ENCODE measurements at places on chromosomes 6 and 20.

GRCh38 chr6:1616701-1617463 lies 7.2 kb downstream of the FOXC1 start:
- no peak overlapping the region for H3K27ac ChIP-seq
- H3K4me1 ChIP-seq = no peaks in the 10 kb centered on the region
- H3K27me3 ChIP-seq = no peaks in the 10 kb centered on the region
- no peaks in the 10 kb centered on the region for H3K36me3 ChIP-seq

DNA sequence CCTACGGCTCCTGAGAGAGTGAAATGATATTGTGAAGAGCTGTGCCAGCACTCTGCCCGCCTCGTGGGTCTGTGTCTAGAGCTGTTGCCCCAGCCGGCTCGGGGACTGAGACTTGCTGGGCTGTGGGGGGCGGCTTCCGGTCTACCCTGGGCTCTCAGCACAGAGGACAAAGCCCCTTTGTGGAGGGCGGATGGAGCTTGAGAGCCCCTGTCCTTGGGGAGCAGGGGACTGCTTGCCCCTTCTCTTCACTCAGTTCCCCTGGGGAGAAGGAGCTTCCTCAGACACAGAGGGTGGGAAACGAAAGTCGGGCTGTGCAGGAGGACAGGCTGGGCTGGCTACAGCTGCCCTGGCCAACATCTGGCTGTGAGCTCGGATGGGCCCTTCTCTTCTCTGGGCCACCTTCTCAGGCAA lies 11.0 kb downstream of the SRC start:
- no peak overlapping the region for H3K4me3 ChIP-seq
- no peak for DNase-seq
- no peak overlapping the region for H3K27ac ChIP-seq
- H3K36me3 ChIP-seq = no peaks in the 10 kb centered on the region

DNA sequence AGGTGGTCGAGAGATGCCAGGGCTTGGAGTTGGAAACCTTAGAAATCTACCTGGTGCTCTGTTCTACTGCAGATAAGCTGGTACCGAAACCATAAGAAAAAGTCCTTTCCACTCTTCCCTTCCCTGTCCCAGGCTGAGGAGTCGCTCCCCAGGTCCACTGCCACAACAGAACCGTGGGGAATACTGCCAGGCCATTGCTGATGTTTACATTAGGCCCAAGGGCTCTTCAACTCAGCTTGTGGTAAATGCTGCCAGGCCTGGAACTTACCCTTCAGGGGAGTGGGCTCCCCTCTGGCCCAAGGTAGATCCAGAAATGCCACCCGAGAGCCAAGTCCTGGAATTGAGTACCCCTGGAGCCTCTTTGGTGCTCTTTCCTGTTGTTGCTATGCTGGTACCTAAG lies 388.4 kb downstream of the ESR1 start:
- no peak overlapping the region for H3K27ac ChIP-seq
- H3K27me3 ChIP-seq = no peaks in the 10 kb centered on the region
- H3K4me3 ChIP-seq = no peak overlapping the region
- no peaks in the 10 kb centered on the region for H3K4me1 ChIP-seq
- DNase-seq = no peak

- peaks cover 14% of the 10 kb centered on the region for H3K4me1 ChIP-seq
- H3K4me3 ChIP-seq = no peak overlapping the region
- H3K36me3 ChIP-seq = no peaks in the 10 kb centered on the region
- peaks cover 47% of the 10 kb centered on the region for H3K27me3 ChIP-seq
- H3K27ac ChIP-seq = no peak overlapping the region
- DNase-seq = no peak
Measured at GRCh38 chr6:33885132-33886057, 81.6 kb upstream of the MLN start.

DNA sequence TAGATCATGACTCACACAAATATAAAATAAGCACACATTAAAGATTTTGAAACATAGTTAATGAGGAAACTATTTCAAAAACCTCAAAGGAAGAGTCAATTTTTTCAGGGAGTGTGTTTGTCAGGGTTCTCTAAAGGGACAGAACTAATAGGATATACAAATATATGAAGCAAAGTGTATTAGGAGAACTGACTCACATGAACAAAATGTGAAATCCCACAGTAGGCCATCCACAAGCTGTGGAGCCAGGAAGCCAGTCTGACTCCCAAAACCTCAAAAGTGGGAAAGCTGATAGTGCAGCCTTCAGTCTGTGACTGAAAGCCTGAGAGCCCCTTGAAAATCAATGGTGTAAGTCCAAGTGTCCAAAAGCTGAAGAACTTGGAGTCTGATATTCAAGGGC lies 898.0 kb upstream of the EYS start:
- H3K27ac ChIP-seq = no peak overlapping the region
- H3K27me3 ChIP-seq = no peaks in the 10 kb centered on the region
- H3K36me3 ChIP-seq = no peaks in the 10 kb centered on the region
- no peak overlapping the region for H3K4me3 ChIP-seq

All from PC-9 (cell line).